AG09309 (cell line): ENCODE measurements at places on chromosomes 6 and 20.
A peak's percentile ranks its signal among the peaks of the same experiment; 100 is the strongest.

GRCh38 chr6:111841822-111842221, 31.4 kb downstream of the FYN start:
- no peak for DNase-seq

- peak; percentile 23 for DNase-seq
These were observed 42.3 kb downstream of the MOCS1 start for GRCh38 chr6:39891976-39892375.

DNA sequence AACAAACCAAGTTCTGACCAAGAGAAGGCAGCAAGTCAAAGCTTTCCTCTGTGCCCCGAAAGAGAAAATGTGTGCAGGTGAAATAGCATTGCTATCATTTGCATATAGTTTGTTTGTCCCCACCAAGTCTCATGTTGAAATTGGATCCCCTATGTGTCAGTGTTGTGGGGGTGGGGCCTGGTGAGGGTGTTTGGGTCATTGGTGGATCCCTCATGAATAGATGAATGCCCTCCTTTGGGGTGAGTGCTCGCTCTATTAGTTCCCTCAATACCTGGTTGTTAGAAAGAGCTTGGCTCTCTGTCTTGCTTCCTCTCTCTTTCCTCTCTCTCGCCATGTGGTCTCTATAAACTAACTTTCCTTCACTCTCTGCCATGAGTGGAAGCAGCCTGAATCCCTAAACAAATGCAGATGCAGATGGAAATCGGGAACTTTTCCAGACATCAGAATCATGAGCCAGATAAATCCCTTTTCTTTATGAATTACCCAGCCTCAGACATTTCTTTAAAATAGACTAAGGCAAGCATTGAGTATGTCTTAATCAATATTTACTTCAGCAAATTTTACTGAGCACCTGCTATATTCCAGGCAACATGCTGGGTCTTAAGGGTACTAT, 43.8 kb upstream of the SYNDIG1 start:
- no peak for DNase-seq

- DNase-seq = no peak
These were observed 475.6 kb upstream of the CHD6 start for GRCh38 chr20:42093542-42094440.

DNA sequence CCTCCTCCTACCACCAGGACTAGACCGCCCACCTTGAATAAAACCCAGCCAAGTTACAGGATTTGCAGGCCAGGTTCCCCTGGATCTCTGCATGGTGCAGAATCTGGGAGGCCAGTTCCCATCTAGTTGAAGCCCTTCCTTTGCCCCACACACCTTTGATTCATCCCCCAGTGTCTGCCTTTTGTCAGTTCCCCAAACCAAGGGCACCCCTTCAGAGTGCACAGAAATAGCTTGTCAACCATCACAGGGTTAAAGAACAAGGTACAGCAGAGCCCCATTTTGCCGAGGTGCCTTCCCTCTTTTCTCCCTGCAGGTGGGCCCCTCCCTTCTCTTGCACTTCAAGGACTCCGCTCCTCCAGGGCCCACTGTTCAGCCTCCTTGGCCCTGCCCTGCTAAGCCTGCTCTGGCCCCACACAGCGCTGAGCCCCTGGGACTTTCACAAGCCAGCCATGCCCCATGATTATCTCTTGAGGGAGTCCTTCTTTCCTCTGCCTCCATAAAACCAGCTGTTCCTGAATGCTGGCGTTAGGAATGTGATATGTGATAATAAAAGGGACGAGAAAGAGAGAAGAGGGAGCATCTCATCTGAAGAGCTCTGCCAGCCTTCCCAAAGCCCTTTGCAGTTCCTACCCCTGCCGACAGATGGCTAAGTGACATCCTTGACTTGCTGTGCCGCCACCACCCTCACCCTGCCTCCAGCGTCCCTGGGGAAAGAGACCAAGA, 280.3 kb downstream of the CDC5L start:
- DNase-seq = no peak

DNA sequence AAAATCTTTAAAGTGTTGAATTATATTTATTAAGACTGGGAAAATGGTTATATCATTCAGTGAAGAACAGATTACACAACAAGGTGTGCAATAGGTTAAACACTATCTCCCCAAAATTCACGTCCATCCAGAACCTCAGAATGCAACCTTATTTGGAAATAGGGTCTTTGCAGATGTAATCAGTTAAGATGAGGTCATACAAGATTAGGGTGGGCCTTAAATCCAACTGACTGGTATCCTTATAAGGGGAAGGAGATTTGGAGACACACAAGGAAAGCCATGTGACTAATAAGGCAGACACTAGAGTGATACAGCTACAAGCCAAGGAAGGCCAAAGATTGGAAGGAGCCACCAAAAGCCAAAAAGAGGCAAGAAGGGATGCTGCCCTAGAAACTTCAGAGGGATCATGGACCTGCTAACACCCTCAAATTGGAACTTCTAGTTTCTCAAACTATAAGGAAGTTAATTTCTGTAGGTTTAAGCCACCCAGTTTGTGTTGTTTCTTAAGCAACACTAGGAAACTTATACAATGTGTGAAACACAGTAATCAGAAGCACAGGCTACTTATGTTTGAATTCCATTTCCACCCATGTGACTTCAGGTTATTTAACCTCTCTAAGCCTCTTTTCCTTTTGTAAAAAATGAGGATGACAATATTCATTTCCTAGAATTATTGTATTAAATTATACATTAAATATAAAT, 16.9 kb downstream of the ILRUN start:
- no peak for DNase-seq

DNA sequence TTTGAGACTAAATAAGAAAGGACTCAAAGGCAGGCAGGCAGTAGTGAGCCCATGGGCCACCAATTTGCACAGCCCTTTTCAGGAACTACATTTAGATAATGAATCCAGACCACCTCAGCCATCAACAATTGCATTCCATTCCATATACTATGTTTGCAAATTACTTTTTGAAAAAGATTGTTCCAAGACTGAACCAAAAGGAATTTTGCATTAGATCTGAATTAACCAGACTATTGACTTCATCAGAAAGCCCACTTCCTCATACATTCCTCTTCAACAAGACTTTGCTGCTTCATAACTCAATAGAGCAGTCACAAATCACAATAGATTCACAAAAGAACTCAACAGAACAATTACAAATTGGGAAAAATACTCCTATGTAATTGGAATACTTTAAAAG, 229.1 kb downstream of the SIM1 start:
- no peak for DNase-seq
